Epithelial cell of esophagus (primary cell): ENCODE measurements at places on chromosomes 5 and 9.

GRCh38 chr5:79416499-79416898, 97.4 kb downstream of the HOMER1 start:
- DNase-seq: no peak

GRCh38 chr5:38237681-38238080, 20.7 kb upstream of the EGFLAM start:
- DNase-seq: no peak

GRCh38 chr9:109033941-109034700, 20.8 kb upstream of the CTNNAL1 start:
- no peak for DNase-seq

DNA sequence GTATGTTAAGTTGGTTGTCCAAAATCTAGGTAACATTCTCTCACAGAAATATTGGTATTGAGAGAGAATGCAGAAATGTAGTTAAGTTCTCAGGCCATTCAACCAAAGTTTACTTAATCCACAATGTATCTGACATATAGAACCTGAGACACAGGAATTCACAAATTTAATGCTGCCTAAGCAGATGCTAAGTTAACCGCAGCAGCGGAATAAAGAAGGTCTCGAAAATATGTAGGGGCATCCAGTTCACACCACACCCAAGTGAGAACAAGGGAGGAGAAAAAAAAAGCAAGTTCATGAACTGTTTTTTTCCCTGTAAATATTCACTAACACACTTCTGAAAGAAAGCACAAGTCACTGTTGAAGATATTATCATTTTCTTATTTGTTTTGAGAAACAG, 194.0 kb downstream of the BNC2 start:
- DNase-seq: no peak

- no peak for DNase-seq
Observed at GRCh38 chr5:5589857-5590256, 167.4 kb downstream of the ICE1 start.
